Umbilical cord (tissue), 2 donors: ENCODE measurements at places on chromosomes 2 and 18.

- no peak for DNase-seq
Measured at GRCh38 chr18:12314591-12315305, 6.7 kb downstream of the TUBB6 start.

- no peak for DNase-seq
Measured at GRCh38 chr2:112153501-112153900, 15.3 kb downstream of the FBLN7 start.

- DNase-seq = no peak
Measured at GRCh38 chr18:51133580-51134160, 63.8 kb downstream of the MEX3C start.

DNA sequence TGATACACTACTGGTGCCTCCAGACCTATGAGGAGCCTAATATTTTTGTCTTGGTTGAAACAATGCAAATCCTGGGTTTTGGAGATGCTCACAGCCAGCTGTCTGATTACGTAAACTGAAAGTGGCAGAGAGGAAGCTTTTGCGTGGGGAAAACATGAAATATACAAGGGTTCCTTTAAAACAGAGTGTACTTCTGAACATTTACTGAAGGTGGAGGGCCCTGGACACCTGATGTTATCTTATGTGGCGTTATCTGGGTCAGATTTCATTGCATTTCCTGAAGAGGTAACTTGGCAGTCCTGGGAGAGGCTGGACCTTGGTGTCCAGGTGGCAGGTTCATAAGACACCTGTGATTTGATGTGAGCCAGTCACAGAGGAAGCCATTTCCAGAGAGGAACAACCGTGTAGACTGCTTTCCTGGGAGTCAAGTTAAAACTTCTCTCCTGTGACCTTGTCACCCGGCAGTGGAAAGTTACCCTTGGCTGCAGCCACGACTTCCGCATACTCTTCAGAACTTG is 105.0 kb downstream of the NEDD4L start:
- DNase-seq = no peak
